ENCODE measurements at places on chromosomes 13 and 19.

DNA sequence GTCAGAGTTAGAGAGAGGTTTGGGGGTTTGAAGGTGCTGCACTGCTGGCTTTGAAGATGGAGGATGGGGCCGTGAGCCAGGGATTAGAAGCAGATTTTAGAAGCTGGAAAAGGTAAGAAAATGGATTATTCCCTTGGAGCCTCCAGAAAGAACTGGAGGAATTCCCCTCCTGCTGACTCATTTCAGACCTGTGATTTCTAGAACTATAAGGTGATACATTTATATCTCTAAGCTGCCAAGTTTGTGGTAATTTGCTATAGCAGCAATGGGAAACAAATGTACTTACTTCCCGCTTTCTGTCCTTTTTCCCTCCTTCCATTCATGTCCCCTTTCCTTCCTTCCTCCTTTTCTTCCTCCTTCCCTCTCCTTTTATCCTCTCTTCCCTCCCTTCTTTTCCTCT is 78.5 kb upstream of the PCDH8 start:
- DNase-seq: no peak

DNA sequence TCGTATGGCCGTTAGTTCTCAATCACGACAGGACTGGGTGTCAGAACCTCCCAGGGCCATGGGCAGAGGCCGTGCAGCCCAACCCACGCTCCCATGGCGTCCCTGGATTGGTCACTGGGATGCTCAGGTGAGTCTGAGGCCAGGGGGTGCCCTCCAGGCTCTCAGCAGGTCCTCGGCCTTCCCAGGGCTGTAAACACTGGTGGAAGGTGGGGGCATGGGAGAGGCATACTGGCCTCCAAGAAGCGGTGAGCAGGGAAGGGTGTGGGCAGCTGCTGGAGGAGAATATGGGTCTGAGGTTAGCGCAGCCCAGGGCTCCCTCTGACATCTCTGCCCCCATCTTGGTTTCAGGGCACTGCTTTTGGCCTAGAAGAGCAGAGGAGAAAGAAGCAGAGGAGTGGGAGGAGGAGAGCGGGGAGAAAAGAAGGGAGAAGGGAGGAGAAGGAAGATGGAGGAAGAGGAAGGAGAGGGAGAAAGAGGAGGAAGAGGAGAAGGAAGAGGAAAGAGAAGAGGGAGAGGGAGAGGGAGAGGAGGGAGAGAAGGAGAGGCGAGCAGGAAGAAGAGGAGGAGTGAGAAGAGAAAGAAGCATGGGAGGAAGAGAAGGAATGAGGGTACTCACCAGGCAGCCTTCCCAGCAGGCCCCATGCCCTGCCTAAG is 62.3 kb downstream of the CEBPG start:
- no peak for DNase-seq

DNA sequence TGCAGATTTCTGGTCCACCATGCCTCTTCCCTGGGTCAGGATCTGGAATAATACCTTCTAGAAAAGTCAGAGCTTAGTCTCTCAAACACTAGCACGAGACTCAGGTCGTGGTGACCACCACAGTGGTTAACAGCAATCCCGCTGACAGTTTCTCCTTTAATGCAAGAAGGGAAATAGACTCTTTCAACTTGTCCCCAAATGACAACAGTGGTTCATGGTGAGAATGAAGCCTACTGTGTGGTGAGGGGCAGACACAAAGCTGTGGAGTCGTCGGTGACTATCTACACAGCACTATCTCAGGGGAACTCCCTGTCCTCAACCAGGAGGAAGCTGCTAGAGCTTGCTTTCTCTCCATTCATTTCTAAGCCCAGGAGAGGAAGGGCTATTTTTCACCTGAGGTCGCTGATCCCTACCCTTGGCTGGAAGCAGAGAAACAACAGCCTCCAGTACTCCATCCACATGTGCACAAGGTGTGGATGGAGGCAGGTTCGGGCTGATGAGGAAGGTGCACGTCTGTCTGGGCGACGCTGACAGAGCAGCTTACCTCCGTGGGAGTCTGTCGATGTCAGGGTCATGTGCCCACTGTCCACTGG is 72.4 kb downstream of the STK24 start:
- no peak for DNase-seq

DNA sequence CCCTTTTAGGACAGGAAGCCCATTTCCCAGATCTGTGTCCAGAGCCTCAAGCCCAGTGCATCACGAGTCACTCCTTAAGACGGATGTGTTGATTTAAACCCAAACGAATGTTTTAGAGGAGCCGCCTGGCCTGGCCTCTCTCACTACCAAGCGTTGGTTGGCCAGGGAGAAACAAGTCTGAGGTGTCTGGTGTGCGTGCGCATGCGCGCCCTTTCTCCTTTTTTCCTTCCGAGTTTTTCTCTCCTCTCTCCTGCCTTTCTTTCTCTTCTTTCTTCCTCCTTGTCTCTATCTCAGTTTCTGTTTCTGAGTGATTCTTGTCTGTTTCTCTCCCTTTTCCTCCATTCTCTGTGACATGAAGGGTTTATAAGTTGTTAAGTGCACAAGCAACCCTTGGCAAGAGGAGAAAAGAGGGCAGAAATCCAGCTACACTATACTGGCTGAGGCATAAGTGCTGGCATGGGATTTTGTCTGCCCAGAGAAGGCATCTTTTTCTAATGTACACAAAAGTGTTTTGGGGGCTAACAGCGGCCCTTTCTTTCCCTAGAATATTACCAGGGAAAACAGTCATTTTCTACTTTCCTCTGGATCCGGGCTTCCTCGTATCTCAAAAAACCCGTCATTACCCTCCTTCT is 170.5 kb downstream of the DNAJC15 start:
- no peak for DNase-seq

DNA sequence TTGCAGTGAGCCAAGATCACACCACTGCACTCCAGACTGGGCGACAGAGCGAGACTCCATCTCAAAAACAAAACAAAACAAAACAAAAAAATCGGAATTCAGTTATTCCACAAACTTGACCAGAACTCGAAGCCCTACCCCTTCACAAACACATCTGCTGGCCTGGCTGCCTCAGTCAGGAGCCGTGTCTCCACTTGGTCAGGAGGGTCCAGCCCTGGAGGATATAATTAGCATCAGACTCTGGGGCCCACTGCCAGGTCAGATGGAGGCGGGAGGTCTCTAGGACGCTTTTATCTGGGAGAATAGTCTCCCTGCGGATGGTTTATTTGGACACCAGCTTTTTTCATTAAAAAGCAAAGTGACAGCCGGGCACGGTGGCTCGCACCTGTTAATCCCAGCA is 8.0 kb downstream of the ELL start:
- DNase-seq: no peak

GRCh38 chr19:35868172-35868822 is at the start of gene APLP1:
TSS of gene APLP1 (plus strand) at chr19:35868574. CDS start at chr19:35868637, 63 bp downstream.
- DNase-seq: no peak

DNA sequence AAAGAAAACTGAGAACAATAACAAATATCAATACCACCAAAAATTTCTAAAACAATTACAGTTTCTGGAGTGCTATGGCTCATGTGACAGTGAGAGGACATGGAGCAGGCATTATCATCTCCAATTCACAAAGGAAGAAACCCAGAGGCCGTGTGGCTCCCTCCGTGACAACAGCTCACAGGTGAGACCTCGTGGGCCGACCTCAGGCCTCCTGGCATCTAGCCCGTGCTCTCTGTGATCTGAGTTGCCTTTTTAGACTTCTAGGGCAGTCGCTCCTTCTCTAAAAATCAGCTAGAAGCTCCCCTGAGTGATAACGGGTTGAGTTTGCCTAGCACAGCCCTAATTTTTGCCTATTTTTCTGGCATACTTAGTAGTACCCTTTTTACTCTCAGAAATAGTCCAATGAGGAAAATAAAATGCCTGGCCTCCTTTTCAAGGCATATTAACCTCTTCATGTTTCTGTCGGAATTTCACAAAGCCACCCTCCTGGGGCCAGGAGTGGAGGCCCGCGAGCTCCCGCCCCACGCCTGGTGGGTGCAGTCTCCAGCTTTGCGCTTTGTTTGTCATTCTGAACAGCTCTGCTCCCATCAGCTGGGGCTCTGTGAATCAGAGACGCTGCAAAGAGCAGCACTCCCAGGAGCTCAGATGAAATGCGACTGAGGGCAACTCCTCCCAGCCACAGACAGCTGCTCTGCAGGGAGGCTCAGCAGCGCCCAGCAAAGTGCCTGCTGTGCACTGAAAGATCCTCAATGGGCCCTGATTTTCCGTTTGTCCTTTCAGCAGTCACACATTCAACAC is 292.5 kb downstream of the UQCRFS1 start:
- DNase-seq: no peak

DNA sequence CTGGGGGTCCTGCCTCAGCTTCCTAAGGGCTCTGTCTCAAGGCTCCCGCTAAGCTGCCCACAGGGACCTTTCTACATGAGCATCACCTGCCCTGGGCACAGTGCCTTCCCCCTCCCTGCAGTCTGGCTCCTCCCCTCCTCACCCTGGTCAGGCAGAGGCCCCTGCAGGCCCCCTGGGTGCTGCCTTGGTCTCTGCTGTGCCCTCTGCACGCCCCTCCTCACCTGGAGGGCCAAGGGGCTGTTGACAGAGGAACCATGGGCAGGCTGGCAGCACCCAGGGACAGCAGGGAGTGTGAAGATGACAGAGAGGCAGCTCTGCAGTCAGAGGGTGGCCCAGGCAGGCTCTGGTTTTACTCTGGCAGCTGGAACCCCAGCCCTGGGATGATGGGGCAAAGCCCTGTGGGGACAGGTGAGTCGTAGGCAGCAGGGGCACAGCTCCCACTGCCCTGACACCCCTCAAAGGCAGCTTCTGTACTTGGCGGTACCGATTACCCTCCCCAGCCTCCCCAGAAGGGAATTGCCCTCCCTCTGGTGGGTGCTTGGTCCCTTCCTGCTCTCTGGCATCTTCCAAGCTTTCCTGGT is 43.1 kb downstream of the SUGP2 start:
- no peak for DNase-seq

DNA sequence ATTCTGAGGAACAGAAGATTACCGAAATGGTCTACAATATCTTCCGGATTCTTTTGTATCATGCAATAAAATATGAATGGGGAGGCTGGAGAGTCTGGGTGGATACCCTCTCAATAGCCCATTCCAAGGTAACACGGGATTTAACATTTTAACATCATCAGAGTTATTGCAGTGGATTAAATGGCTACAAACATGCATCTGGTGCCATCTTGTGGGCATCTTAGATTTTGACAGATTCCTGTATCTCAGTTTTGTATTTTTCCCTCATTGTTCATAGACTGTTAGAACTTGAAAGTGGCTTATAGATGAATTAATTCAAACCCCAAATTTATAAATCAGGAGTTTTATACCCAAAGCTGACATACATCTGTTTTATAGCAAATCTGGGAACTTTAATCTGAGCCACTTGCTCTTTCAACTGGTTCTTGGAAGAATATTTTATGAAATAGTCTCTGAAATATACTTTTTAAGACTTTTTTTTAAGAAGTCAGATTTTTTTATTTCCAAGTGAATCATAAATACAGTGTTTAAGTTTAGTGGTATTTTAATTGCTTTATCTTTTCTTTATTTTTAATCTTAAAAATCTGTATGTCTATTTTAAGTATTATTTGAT is 215.2 kb downstream of the NBEA start:
- peak; percentile 76 for DNase-seq

DNA sequence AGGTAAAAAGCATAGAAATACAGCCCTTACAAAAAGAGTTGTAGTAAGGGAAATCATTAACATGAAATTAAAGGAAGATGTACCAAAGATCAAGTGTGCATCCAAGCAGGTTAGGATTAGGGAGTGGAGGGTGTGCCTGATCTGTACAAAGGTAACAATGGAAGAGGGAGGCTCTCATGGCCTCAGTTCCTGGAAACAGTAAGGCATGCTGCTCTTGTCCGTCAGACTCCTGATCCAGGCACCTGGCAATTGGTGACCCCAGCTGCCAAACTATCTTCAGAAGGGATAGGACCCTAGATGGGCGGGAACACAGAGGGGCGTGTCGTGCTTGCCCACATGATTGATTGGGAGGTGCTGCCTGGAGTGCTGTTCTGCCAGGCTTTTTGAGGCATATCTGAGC is 4.5 kb downstream of the TEX26 start:
- DNase-seq: no peak

DNA sequence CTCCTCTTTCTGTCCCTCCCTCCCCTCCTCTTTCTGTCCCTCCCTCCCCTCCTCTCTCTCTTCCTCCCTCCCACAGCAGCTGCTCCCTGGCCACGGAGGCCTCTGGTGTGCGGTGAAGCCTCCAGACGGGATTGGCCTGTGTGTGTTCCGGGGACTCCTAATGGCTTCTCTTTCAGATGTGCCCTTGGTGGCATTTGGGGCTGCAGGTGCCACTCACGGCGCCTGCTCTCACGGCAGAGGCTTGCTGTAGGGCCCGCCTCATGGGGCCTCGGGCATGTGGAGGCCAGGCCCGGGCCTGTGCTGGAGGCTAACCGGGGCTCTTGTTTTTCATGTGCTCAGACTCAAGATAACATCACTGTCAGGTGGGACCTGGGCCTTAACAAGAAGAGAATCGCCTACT is 20.9 kb downstream of the UPF1 start:
- no peak for DNase-seq

DNA sequence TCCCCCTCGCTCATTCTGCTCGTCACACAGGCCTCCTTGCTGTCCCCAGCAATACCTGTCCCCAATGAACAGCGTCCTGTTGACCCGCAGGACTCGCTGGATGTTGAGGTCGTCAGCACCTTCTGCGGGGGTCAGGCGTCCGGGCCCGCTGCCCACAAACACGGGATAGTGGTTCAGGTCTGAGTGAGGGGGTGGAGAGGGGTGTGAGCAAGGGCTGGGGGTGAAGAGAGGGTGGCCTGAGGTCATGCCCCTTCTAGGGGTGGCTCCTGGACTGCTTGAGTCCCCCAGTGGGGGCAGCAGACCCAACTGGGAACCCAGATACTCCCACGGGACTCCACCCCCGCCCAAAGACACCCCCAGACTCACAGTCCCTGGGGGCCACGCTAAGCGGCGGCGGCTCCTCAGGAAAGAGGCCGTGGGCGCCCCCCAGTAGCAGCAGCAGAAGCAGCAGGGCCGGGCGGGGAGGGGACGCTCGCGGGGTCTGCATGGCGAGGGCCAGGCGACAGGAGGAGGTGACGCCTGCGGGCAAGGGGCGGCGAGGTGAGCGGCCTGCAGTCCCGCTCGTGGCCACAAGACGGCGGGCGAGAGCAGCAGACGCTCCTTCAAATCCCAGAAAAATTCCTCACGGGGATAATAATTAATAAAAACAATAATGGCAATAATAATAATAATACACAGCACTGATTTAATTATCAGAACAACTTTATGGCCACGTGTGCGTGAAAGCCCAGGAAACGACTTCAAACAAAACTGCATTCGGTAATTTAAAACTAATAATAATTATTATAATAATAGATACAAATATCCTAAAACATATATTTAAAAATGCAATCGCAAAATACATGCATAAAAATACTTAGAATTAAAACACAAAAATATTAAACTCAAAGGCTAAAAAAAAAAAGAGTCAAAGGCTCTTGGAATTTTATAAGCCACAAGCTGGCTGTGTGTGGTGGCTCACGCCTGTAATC is 1.2 kb downstream of the SEMA6B start:
- no peak for DNase-seq

- DNase-seq: no peak
Measured at GRCh38 chr13:69288026-69288425, 819.6 kb upstream of the ATXN8OS start.

DNA sequence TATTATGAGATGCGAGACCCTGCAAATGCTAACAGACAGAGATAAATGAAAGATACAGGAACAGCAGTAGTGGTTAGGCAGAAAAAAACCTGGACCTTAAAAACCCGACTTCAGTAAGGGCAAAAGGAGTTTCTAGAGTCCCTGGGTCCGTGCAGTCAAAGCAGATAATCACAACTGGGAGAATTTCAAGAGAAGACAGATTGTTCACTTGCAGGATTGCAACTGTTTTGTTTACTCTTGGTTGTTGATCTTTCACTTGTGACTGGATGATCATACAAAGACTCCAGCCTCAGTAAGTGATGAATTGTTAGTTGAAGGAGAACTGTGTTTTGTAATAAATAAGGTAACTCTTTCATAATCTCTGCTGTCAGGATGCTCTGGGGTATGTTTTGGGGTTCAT is 135.1 kb downstream of the GPC6 start:
- no peak for DNase-seq

Measured in NAMALWA (cell line).